Stimulated activated CD4-positive, alpha-beta T cell treated with anti-CD3 and anti-CD28 coated beads, Interleukin-1b, Interleukin-23, amount 100 ng/mL, for 24 hours (primary cell): ENCODE measurements at places on chromosomes 5 and 9.

DNA sequence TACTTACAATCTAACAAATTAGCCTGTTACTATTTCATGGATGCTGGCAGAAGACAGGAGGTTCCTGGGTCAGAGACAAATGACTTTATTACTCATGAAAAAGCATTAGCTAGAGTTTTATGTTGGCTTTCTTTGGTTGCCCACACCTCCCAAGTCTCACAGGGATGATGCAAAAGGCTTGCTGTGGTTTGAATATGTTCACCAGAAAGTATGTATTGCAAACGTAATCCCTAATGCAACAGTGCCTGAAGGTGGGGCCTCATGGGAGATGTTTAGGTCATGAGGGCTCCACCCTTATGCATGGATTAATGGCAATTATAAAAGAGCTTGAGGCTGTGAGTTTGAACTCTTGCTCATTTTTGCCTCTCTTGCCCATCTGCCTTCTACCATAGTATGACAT, 28.5 kb downstream of the DPYSL3 start:
- no peak for DNase-seq

DNA sequence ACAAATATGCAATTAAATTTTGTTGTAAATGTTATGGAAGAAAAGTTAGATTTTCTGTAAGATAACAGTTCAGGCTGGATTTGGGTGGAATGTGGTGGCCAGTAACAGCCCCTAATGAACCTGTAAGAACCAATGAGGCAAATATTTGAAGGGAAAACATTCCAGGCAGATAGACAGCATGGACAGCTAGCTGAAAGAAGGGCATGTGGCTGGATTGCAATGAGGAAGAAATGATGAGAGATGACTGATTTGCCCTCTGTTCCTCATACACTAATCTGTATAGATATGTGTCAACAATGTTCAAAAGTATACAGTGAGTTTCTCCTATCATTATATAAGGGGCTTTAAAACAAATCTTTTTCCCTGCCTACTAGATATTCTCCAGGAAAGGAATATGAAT, 58.8 kb downstream of the MAN2A1 start:
- DNase-seq: no peak

DNA sequence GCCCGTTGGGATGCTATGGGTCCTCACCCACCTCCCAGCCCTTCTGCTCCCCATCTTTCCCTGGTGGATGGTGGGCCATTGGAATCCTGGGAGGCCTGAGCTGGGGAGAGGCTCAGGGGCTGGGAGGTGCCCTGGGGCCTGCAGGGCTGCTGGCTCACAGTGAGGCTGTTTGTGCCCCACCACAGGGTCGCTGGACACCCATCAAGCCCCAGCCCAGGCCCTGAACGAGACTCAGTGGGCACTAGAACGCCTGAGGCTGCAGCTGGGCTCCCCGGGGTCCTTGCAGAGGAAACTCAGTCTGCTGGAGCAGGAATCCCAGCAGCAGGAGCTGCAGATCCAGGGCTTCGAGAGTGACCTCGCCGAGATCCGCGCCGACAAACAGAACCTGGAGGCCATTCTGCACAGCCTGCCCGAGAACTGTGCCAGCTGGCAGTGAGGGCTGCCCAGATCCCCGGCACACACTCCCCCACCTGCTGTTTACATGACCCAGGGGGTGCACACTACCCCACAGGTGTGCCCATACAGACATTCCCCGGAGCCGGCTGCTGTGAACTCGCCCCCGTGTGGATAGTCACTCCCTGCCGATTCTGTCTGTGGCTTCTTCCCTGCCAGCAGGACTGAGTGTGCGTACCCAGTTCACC, 4.9 kb upstream of the AIF1L start:
- DNase-seq: no peak

- DNase-seq: no peak
These were observed 16.4 kb downstream of the ADAMTS16 start for GRCh38 chr5:5156471-5157082.

DNA sequence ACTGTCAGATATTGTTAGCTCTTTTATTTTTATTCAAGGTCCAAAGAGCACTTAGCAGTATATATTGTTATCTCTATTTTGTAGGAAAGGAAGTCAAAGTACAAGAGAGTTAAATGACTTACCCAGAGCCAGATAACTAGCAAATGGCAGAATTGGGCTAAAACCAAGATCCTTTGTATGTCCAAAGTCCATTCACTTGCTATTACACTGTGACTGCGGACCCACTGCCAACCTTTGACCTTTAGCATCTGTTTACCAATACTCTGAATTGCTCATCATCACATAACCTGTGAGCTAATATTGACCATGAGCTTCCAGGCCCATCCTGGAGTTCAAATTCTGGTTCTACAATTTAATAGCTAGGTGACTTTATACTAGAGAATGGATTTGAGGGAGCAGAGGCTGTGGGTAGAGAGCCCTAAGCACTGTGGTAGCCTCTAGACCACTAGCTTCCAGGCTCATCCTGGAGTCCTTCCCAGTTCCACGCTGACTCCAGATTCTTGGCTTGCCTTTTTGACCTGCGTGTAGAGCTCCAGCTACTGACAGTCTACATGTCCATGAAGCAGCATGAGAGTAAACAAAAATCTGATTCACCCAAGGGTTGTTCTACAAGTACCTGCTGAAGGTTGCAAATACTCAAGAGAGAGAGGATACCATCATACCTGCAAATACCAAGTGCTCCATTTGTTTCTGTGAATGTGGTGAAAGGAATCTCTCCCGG, 424.0 kb downstream of the SH3GL2 start:
- no peak for DNase-seq

DNA sequence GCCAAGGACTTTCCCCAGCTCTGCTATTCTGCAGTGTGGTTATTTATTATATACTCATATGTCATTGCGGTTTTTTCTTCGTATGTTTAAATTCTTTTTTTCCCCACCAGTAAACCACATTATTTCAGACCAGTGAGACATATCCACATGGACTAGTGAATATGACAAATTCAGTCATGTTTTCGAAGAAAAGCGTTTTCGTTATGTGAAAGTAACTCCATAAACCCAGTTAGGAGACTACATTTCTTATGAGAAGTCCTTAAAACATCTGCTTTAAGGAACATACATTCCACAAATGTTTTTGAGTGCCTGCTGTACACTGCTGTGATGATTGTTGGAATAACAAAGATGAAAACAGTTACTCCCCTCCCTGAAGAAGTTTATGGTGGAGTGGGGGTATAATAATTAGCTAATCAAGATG, 591.8 kb upstream of the CLINT1 start:
- no peak for DNase-seq

DNA sequence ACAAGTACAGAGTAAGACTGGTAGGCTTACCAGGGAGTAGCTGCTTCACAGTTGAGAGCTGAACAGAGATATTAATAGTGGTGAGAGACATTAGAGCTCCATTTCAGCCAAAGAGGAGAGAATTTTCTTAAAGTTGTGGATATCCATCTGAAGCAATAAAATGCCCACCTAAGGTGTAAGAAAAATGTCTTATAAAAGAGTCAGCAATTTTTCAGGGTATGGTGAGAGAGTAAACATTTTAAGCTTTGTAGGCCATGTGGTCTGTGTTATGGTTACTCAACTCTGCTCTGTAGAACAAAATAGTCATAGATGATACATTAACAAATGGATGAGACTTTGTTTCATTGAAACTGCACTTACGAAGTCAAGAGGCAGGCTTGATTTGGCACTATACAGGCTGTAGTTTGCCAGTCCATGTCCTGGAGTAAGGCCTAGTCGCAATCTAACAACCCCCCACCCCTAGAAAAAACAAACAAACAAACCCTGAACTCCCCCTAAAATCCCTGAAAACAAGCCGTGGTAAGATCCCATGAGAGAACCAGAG, 945.4 kb upstream of the SEMA6A start:
- DNase-seq: no peak

GRCh38 chr9:28342815-28343338, 769.6 kb upstream of the C9orf72 start:
- no peak for DNase-seq

GRCh38 chr9:5712651-5713390, 83.9 kb downstream of the RIC1 start:
- DNase-seq: no peak

- no peak for DNase-seq
These were observed 8.5 kb downstream of the SPINK9 start for GRCh38 chr5:148343603-148344487.

DNA sequence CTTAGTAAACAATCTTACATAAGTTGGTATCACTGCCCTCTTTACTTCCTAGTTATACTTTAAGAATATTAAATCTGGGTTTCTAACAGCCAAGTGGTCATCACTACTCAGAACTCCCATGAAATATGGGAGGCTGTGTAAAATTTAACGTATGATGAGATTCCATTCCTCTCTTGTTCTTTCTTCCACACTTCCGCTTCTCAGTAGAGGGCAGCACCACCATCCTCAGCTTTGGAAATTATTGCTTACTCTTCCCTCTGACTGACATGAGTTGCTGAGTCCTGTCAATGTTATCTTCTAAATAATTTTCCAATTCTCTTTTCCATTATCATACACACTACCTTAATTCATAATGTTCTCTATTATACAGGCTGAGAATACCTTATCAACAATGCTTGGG, 194.0 kb downstream of the RFX3 start:
- no peak for DNase-seq

DNA sequence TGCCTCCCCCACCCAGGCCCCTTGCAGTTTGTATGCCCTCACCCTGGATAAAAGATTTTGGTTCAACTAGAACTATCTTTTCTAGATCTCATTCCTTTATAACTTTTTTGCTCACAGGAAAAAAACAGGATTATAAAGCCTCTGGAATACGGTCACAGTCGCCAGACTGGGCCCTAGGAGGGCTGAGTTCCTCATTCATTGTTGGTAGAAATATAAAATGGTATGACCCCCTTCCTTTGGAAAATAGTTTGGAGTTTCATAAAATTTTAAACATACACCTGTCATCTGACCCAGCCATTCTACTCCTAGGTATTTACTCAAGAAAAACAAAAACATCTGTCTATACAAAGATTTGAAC, 82.1 kb downstream of the HSD17B3 start:
- DNase-seq: no peak

DNA sequence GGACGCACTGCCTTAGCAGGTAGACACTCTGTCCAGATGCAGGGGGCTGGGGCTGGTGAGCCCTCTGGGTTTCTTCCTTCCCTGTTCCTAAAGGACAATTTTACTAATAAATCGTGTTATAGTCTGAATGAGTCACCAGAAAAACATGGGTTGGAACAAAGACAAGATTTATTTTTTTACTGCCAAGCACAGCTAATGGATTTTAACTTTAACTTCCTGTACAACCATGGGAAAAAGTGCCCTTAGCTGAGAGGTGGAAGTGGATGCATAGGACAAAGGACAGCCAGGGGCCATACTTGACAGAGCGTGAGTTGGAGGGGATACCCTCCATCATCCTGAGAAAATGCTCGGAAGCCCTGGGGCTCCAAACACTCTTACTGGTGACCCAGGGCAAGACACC, 300.7 kb downstream of the MSX2 start:
- DNase-seq: no peak

GRCh38 chr5:160198841-160199409, 30.4 kb upstream of the FABP6 start:
- DNase-seq: no peak

DNA sequence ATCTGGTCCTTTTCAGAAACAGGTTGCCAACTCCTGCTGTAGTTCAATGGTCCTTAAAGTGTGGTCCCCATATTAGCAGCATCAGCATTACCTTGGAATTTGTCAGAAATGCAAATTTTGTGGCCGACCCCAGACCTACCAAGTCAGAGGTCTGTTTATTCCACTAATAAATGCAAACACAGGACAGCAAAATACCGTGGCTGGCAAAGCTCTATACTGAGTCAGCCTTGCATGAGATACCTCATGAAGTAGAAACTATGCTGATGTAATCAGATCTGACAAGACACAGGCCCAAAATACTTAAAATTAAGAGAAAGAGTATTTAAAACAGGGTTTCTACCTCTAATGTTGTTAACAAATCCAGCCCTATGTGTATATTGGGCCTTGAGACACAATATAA, 3.0 kb downstream of the GOLM1 start:
- no peak for DNase-seq

- no peak for DNase-seq
These were observed 92.7 kb downstream of the TMC1 start for GRCh38 chr9:72614067-72614466.

- DNase-seq: no peak
These were observed 653 bp upstream of the HNRNPH1 start for GRCh38 chr5:179623906-179624741.

DNA sequence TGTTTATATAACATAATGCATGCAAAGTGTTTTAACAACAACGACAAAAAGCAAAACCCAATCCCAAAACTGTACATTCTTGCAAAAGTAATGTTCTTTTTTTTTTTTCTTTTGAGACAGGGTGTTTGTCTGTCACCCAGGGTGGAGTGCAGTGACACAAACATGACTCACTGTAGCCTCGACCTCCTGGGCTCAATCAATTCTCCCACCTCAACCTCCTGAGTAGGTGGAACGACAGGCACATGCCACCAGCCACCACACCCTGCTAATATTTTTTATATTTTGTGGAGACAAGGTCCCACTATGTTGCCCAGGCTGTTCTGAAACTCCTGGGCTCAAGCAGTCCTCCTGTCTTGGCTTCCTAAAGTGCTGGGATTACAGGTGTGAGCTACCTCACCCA, 13.6 kb upstream of the HAVCR1 start:
- DNase-seq: no peak

- DNase-seq: no peak
These were observed 286.1 kb upstream of the IRX1 start for GRCh38 chr5:3309538-3309937.

DNA sequence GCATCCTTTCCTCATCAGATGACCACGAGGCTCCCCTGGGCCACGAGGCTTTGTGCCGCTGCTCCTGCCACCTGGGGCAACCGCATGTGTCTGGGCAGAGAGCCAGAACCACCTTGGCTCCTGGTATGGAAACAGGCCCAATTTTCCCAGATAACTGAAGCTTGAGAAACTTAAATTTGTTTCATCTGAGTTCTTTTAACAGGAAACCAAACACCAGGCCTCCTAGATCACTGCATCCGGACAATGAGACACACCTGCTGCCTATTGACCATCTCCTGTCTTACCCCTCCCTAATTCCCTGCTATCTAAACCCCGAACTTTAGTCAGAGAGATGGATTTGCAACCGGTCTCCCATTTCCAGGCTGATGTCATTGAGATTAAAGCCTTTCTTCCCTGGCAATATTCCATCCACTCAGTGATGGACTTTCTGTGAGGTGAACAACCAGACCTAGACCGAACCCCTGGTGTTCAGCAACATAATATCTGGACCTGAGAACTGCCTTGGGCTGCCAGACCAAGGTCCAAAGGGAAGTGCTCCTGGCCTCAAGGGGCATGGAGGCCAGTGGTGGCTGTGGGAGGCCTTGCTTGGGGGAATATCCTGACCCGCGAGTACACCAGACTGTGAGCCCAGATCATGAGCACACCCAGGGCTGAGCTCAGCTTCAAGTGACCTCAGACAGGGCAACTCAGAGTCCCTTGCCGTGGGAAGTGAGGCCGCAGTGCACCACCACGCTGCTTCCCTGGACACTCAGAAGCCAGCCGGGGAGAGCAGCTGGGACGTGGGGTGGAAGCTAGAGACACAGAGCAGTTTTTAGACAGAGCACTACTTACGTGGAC, 199.7 kb downstream of the HSPA4 start:
- no peak for DNase-seq

- DNase-seq: no peak
These were observed 410.8 kb upstream of the MEF2C start for GRCh38 chr5:89293810-89294209.
